ENCODE measurements at places on chromosomes 16 and 17.
A peak's percentile ranks its signal among the peaks of the same experiment; 100 is the strongest.

- no peaks in the 10 kb centered on the region for H3K27me3 ChIP-seq
- H3K4me3 ChIP-seq, result no peak overlapping the region
- no peaks in the 10 kb centered on the region for H3K36me3 ChIP-seq
- H3K4me1 ChIP-seq, result peaks cover 4% of the 10 kb centered on the region
These were observed 56.4 kb downstream of the JPH3 start for GRCh38 chr16:87658564-87659225.

DNA sequence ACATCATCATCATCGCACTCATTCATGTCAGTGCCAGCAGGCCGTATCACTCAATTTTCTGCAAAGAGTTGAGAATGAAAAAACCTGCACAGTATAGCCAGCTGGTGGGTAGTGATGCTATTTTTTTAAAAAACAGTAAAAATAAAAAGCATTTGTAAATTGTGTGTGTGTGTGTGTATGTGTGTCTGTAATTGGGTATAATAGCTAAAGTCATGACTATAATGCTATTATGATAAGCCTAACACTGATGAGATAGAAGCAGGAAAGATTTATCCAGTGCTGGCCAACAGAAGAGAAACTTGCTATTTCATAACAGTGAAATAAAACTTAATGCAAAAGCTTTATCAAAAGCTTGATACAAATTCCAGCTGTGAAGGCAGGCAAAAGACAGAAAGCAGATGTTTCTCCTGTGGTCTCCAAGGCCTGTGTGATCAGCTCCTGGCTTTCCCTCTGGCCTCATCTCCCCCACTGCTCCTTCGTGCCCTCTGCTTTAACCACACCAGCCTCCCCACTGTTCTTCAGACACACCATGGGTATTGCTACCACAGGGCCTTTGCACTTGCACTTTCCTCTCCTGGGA is 206.2 kb upstream of the IRX5 start:
- no peak overlapping the region for H3K27ac ChIP-seq
- H3K27me3 ChIP-seq, result no peaks in the 10 kb centered on the region
- H3K36me3 ChIP-seq, result no peaks in the 10 kb centered on the region

DNA sequence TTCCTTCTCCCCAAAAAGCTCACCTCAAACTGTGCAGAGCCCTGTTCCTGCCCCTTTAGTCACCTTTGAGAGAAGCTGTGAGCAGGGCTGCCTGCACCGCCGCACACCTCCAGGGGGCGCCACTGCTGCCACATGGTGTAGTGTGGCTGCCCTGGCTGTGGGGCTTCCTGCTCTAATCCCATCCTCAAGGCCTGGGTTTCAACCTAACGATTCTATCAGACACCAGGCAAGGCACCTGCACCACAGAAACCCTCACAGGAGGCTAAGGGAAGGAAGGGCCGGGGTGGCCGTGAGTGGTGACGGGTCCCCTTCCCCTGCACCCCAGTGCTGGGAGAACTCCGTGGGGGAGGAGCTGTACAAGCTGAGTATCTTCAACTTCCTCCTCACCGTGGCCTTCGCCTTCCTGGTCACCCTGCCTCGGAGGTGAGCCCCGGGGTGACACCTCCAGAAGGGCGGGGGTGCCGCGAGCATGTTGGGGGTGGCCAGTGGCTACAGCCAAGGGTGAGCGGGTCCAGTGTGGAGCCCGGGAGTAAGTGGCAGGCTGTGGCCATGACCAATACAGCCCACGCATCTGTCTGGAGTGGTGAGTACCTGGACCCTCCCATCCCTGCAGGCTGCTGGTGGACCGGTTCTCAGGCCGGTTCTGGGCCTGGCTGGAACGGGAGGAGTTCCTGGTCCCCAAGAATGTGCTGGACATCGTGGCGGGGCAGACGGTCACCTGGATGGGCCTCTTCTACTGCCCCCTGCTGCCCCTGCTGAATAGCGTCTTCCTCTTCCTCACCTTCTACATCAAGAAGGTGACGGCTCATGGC is 7.0 kb downstream of the TMC8 start:
- H3K4me1 ChIP-seq, result peaks cover 74% of the 10 kb centered on the region
- no peak overlapping the region for H3K4me3 ChIP-seq
- peak; percentile 72 for DNase-seq
- H3K36me3 ChIP-seq, result no peaks in the 10 kb centered on the region
- peak overlapping the region; percentile 62 for H3K27ac ChIP-seq

GRCh38 chr16:55466209-55466608 is 12.8 kb upstream of the MMP2 start:
- H3K4me1 ChIP-seq, result no peaks in the 10 kb centered on the region
- no peak overlapping the region for H3K27ac ChIP-seq
- no peaks in the 10 kb centered on the region for H3K27me3 ChIP-seq
- DNase-seq, result no peak
- no peaks in the 10 kb centered on the region for H3K36me3 ChIP-seq
- no peak overlapping the region for H3K4me3 ChIP-seq

- no peak for DNase-seq
- H3K27me3 ChIP-seq, result no peaks in the 10 kb centered on the region
- no peaks in the 10 kb centered on the region for H3K36me3 ChIP-seq
These were observed 20.2 kb upstream of the MPRIP start for GRCh38 chr17:17022011-17022410.

DNA sequence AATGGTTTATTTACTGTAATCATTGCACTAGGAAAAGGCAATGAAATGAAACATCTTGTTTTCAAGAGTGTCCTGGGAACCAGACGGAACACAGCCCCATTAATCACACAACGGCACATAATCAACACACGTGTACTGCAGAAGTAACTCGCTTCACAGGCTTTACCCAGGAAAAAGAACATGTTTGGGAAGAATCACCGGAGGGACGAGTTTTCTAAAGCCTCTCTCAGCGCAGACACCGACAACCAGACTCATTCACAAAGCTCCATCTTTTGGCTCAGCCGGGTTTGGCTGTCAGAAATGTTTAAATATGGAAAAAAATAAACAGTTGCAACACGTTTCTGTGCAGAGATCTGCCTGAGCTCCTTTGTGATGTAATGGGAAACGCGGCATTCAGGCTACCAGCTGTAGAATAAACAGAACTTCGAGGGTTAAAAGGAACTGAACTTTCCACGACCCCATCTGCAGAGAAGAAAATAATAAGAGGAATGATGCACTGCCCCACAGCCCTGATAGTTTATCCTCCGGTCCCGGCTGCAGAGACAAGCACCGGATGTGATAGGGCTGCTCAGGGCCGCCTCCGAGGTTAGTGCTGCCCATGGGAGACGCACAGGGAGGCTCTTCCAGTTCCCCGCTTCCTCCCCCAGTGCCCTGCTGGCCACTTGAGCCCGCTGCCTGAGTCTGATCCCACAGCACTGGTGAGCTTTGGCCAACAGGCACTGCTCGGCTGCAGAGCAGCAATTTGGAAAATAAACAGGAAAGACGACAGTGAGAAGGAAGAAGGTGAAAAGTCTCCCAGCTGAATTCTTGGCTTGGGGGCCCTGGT is 119.8 kb downstream of the HIC1 start:
- no peak for DNase-seq
- H3K27ac ChIP-seq, result no peak overlapping the region
- H3K4me3 ChIP-seq, result no peak overlapping the region
- H3K36me3 ChIP-seq, result peaks cover 2% of the 10 kb centered on the region
- H3K4me1 ChIP-seq, result no peaks in the 10 kb centered on the region

- H3K4me3 ChIP-seq, result no peak overlapping the region
- peaks cover 16% of the 10 kb centered on the region for H3K36me3 ChIP-seq
- H3K4me1 ChIP-seq, result no peaks in the 10 kb centered on the region
- H3K27me3 ChIP-seq, result no peaks in the 10 kb centered on the region
These were observed 2.2 kb upstream of the AOC2 start for GRCh38 chr17:42841975-42842685.

DNA sequence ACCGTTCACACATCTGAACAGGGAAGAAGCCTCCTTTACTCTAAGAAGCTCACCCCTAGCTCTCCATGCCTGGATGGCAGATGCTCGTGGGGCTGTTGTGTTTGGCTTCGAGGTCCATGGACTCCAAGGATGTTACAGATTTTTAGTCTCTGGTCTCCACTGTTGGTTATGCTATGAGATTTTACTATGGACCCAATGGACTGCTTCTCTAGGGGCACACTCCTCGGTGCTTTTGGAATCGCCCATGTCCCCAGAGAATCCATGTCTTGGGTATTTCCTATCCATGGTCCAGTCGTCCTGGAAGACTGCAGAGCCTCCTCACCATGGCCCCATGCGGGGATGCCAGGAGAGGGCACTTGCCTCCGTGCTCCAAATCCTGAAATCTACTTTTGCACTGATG is 83.4 kb downstream of the KCNJ12 start:
- peaks cover 13% of the 10 kb centered on the region for H3K4me1 ChIP-seq
- no peaks in the 10 kb centered on the region for H3K36me3 ChIP-seq
- no peak for DNase-seq

DNA sequence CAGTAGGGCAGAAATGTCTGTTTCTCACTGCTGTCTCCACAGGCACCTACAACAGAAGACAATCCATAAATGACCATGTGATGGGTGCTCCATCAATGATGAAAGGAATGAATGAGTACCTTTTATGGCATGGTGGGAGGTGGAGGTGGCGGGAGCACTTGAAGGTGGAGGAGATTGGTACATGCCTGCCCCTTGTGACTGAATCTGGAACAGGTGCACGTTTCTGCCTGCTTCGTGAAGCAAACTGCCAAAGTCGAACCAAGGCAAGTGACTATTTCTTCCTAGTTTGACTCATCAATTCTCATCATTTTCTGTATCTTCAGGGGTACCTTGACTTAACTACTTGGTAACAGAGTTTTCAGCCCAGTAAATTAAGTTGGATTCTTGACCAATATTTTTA is 25.4 kb downstream of the CDRT15 start:
- no peaks in the 10 kb centered on the region for H3K27me3 ChIP-seq
- H3K36me3 ChIP-seq, result peaks cover 19% of the 10 kb centered on the region
- H3K4me1 ChIP-seq, result no peaks in the 10 kb centered on the region
- no peak overlapping the region for H3K4me3 ChIP-seq

DNA sequence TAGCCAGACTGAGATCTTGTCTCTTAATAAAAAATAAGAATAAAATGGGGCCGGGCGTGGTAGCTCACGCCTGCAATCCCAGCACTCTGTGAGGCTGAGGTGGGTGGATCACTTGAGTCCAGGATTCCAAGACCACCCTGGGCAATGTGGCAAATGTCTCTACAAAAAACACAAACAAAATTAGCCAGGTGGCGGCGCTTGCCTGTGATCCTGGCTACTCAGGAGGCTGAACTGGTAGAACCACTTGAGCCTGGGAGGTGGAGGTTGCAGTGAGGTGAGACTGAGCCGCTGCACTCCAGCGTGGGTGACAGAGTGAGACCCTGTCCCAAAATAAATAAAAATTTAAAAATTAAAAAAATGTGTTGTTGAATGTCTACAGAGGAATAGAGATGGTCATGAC is 2.9 kb upstream of the DEF8 start:
- no peaks in the 10 kb centered on the region for H3K36me3 ChIP-seq
- no peaks in the 10 kb centered on the region for H3K27me3 ChIP-seq
- no peak for DNase-seq
- peaks cover 46% of the 10 kb centered on the region for H3K4me1 ChIP-seq

- DNase-seq, result peak; percentile 72
- H3K4me1 ChIP-seq, result peaks cover 20% of the 10 kb centered on the region
- H3K4me3 ChIP-seq, result peak overlapping the region; percentile 85
- H3K36me3 ChIP-seq, result peaks cover 2% of the 10 kb centered on the region
- H3K27me3 ChIP-seq, result no peaks in the 10 kb centered on the region
These were observed 565 bp downstream of the WDR45B start for GRCh38 chr17:82647593-82648164.

- no peaks in the 10 kb centered on the region for H3K27me3 ChIP-seq
These were observed 506.1 kb downstream of the CDH11 start for GRCh38 chr16:64615630-64616280.

GRCh38 chr17:81821603-81822311 is 11.3 kb downstream of the MCRIP1 start:
- H3K27ac ChIP-seq, result no peak overlapping the region
- H3K27me3 ChIP-seq, result no peaks in the 10 kb centered on the region
- H3K36me3 ChIP-seq, result no peaks in the 10 kb centered on the region
- H3K4me1 ChIP-seq, result no peaks in the 10 kb centered on the region

- no peak for DNase-seq
- no peaks in the 10 kb centered on the region for H3K27me3 ChIP-seq
- H3K4me3 ChIP-seq, result no peak overlapping the region
- no peaks in the 10 kb centered on the region for H3K36me3 ChIP-seq
- H3K27ac ChIP-seq, result peak overlapping the region; percentile 30
- H3K4me1 ChIP-seq, result peaks cover 37% of the 10 kb centered on the region
These were observed 229.8 kb downstream of the CPPED1 start for GRCh38 chr16:12573730-12574383.

DNA sequence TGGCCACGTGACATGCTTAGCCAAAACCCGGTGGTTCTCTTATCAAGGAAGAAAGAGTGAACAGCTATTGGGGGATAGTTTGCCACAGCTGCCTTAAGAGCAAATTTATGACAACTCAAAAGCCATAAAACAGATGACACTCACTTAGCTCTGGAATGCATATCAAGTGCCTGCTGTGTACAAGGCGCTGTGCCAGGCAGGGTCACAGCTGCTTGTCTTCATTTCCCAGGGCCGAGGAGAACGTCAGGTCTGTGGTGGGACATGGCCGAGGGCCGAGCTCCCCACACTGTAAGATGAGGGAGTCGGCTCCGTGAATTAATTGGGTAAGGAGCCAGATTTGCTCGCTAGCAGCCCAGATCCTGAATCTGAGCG is 14.0 kb downstream of the EEF2K start:
- H3K4me1 ChIP-seq, result peaks cover 35% of the 10 kb centered on the region
- no peak overlapping the region for H3K4me3 ChIP-seq
- no peaks in the 10 kb centered on the region for H3K36me3 ChIP-seq
- H3K27me3 ChIP-seq, result no peaks in the 10 kb centered on the region
- no peak for DNase-seq
- no peak overlapping the region for H3K27ac ChIP-seq

DNA sequence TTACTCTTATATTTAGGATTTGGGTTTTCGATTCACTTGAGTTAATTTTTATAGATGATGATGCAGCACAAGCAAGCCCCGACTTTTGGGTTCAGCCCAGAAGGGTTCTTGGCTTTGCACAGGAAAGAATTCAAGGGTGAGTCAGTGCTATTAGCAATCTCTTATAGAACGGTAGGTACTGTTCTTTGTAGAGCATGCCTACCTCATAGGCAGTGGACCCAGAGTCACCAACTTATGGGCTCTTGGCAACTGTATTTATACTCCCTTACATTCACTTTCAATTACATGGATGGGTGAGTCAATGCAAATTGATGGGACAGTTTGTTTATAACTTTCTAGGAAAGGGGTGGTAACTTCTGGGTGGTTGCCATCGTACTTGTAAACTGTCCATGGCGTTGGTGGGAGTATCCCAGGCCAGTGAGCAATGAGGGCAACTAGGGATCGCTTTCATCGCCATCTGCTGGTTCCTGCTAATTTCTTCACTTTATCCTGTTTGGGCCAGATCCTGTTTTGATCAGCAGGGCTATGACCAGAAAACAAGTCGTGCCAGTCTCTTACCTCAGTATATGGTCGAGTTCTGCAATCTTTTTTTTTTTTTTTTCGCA is 362.6 kb downstream of the CNTNAP4 start:
- H3K36me3 ChIP-seq, result no peaks in the 10 kb centered on the region
- no peaks in the 10 kb centered on the region for H3K4me1 ChIP-seq
- no peak overlapping the region for H3K27ac ChIP-seq
- H3K27me3 ChIP-seq, result no peaks in the 10 kb centered on the region
- DNase-seq, result no peak
- no peak overlapping the region for H3K4me3 ChIP-seq
